Effector CD8-positive, alpha-beta T cell (primary cell): ENCODE measurements at places on chromosomes 6 and 20.

- DNase-seq: no peak
Measured at GRCh38 chr6:50185006-50185405, 135.3 kb upstream of the DEFB112 start.

DNA sequence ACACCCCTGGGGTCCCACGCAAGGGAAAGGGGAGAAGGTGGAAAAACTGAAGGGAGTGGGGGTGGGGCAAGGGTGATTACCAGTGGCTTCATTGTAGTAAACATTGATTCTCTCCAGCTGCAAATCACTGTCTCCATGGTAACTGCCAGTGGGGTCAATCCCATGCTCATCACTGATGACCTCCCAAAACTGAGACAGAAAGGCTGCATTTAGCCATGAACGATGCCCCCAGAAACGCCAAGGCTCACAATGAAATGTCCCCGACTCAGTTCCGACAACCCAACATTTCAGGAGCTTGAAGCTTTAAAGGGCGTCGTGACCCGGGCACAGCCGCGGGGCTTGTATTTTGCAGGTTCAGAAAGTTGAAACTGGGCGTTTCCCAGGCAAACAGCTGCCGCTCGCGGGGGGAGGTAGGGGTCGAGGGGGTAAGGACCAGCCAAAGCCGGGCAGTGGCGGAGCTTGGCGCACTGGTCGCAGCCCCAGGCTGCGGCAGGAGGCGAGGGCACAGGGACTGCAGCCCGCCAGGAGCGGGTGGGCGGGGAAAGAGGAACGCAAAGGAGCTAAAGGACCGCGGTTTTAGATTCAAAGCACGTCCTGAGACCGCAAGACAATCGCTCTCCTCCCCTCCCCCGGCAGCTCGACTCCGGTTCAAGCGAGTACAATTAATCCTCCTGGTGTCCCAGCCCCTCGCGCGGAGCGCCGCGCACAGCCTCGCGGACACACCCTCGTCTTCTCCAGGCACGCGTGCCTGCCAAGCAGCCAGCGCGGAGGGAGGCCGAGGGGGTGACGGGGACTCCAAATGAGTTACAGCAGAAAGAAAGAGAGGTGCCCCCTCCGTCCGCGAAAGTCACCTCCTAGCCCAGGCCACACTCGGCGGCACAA lies 731 bp downstream of the TUBB2B start:
- DNase-seq: no peak

GRCh38 chr6:168643401-168643800 lies 202.4 kb downstream of the SMOC2 start:
- DNase-seq: no peak

DNA sequence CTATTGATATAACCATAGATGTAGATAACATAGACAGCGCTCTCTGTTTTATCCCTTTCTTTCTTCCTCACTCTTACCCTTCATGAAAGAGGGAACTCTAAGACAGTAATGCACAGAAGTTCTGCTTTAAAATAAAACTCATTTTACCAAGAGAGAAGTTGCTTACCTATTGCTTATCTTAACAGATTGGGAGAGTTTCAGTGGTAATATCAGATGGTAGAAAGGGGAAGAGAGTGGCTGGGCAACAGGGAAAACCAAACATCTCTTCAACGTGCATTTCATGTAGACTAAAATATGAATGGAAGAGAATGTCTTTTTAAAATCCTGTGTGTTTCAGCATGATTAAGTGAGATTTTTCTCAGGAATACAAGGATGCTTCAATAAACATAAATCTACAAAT lies 45.3 kb upstream of the SIRPG start:
- no peak for DNase-seq

DNA sequence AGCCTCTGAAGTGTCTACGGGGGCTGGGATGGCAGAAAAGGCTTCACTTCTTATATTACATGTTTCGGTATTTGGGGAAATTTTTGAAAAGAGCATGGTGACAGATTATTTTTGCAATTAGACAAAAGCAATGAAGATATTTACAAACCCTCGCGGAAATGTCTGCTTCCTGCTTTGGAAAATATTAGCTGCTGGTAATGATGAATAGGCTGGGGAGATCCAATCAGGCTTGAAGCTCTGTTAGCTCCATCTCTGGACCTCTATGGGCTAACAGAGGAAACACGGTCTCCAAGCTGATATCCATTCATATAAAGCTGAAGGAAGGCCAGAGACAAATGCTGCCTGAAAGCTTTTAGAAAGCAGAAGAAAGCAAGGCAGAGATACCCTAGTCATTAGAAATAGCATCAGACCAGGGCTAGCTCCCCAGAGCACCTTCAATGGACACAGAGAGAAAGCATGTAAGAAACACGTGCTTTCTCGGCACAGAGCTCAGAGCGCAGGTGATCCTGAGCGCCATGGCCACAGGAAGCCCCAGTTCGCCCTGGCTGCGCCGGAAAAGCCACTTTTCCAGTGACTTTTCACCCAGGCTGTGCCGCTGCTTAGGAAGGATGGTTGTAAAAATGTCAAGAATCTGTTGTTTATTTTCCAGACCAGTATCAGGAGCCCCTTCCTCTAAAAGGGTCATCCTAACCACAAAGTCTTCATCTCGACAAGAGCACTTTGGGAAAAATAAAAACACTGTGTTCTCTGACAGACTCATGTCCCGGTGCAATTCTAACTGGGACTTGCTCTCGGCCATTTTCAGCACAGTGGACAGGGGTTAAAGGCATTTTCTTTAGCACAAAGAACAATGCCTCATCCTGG lies 68.5 kb upstream of the NFATC2 start:
- DNase-seq: no peak

DNA sequence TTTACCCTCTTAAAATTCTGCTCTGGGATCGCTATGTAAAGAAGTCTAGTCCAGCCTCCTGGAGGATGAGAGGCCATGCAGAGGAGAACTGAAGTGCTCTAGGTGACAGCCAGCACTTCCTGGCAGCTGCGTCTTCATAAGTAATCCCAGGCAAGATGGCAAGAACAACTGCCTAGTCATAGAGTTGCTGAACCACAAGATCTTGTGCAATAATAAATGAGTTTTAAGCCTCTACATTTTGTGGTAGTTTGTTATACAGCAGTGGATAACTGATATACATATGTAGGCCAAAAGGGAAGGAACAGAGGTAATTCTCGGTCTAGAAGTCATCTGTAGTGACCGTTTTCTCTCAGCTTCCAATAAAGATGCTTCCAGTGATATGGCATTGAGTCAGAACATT lies 103.8 kb upstream of the FLRT3 start:
- DNase-seq: no peak

DNA sequence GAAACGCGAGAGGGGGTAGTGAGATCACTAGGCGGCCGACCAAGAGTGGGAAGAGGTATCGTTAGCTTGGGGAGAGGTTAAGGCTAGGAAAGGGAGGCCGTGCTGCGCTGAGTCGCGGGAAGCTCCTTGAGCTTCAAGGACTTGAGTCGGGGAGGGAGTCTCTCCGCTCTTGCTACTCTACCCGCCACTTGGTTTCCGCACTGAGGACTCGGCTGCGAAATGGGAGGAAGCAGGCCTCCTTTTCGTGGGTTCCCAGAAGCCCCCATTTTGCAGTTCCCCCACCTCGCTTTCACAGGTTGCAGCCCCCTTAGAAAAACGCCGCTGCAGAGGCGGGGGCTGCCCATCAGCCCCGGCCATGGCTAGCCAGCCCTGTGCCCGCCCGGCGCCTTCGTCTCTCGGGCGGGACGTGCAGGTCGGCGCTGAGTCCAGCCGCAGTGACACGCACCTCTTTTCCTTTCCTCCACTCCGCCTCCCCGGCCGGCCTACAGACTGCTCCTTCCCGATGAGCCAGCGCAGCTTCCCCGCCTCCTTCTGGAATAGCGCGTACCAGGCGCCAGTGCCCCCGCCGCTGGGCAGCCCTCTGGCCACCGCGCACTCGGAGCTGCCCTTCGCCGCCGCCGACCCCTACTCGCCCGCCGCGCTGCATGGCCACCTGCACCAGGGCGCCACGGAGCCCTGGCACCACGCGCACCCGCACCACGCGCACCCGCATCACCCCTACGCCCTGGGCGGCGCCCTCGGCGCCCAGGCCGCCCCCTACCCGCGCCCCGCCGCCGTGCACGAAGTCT lies 4.9 kb downstream of the VGLL2 start:
- no peak for DNase-seq

GRCh38 chr20:38337561-38338140 lies 8.6 kb upstream of the LBP start:
- no peak for DNase-seq

- no peak for DNase-seq
Measured at GRCh38 chr6:106764353-106764980, 135.1 kb downstream of the QRSL1 start.

- DNase-seq: no peak
Measured at GRCh38 chr6:169240591-169241390, 12.9 kb downstream of the THBS2 start.

- no peak for DNase-seq
Measured at GRCh38 chr6:36432151-36432671, 10.4 kb downstream of the PXT1 start.

DNA sequence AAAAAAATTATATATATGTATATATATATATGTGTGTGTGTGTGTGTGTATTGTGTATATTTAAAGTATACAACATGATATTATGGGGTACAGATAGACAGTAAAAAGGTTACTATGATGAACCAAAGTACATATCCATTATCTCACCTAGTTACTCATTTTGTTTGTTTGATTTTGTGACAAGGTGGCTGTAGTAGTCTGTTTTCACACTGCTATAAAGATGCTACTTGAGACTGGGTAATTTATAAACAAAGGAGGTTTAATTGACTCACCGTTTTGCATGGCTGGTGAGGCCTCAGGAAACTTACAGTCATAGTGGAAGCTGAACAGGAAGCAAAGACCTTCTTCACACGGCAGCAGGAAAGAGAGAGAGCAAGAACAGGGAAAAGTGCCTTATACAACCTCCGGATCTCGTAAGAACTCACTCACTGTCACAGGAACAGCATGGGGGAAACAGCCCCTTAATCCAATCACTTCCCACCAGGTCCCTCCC lies 30.2 kb upstream of the DACT2 start:
- no peak for DNase-seq
